ENCODE measurements at places on chromosomes 7 and 10. TPM values are rescaled to one million over a fixed set of nuclear protein-coding genes. Genes with fewer than 3 reads are reported as not detected.

C7orf33 gene
- not detected for total RNA-seq

JCAD gene
- total RNA-seq, result 124 TPM

HGF gene
- total RNA-seq, result 0.82 TPM

SLC18A2 gene
- not detected for total RNA-seq

ASZ1 gene
- total RNA-seq, result not detected

GLI3 gene
- total RNA-seq, result 1.9 TPM

CYP26C1 gene
- total RNA-seq, result 2.1 TPM

TRIL gene
- total RNA-seq, result 32.7 TPM

ZNF117 gene
- total RNA-seq, result 5.8 TPM

TMEM176B gene
- total RNA-seq, result not detected

HOXA6 gene
- 2.3 TPM for total RNA-seq

CYP3A7 gene
- total RNA-seq, result not detected

SLC13A1 gene
- total RNA-seq, result not detected

USP6NL gene
- total RNA-seq, result 20.5 TPM

AP5Z1 gene
- total RNA-seq, result 27.9 TPM

CHAT gene
- total RNA-seq, result not detected

SPDYE6 gene
- 0.06 TPM for total RNA-seq

LGI1 gene
- total RNA-seq, result not detected

CLIP2 gene
- 65.3 TPM for total RNA-seq

TASOR2 gene
- total RNA-seq, result 24.1 TPM

SPDYE8 gene
- not detected for total RNA-seq

AKR1D1 gene
- not detected for total RNA-seq

SCART1 gene
- total RNA-seq, result 0.49 TPM

GPR85 gene
- 0.13 TPM for total RNA-seq

GJC3 gene
- 0.16 TPM for total RNA-seq

NEURL1 gene
- total RNA-seq, result 0.06 TPM

POLR3A gene
- total RNA-seq, result 12.0 TPM

KCTD7 gene
- total RNA-seq, result 8.2 TPM

GPR26 gene
- total RNA-seq, result not detected

WIPF3 gene
- total RNA-seq, result not detected

BMPER gene
- total RNA-seq, result 0.16 TPM

ST7 gene
- 20.7 TPM for total RNA-seq

CNNM1 gene
- total RNA-seq, result not detected

WNT8B gene
- total RNA-seq, result not detected

GARS1 gene
- 142 TPM for total RNA-seq

AMPH gene
- total RNA-seq, result 0.50 TPM

COL28A1 gene
- under 0.01 TPM for total RNA-seq

GNGT1 gene
- total RNA-seq, result not detected

CDK14 gene
- 4.3 TPM for total RNA-seq

NKX2-3 gene
- total RNA-seq, result under 0.01 TPM

ZNF25 gene
- 8.1 TPM for total RNA-seq

CACNA2D1 gene
- total RNA-seq, result 12.8 TPM

NCAPG2 gene
- total RNA-seq, result 23.8 TPM

POU6F2 gene
- not detected for total RNA-seq

CTAGE4 gene
- not detected for total RNA-seq

ENO4 gene
- not detected for total RNA-seq

ZNF33B gene
- 24.7 TPM for total RNA-seq

ELN gene
- 0.81 TPM for total RNA-seq

NT5C3A gene
- total RNA-seq, result 16.2 TPM

BICC1 gene
- total RNA-seq, result 0.16 TPM

NEUROG3 gene
- total RNA-seq, result not detected

PLEKHS1 gene
- not detected for total RNA-seq

TLX1 gene
- total RNA-seq, result not detected

MBL2 gene
- not detected for total RNA-seq

TMEM248 gene
- 84.0 TPM for total RNA-seq

GATA3 gene
- total RNA-seq, result 0.16 TPM

Measured in bladder microvascular endothelial cell (primary cell).